ENCODE measurements at places on chromosomes 4 and X.

DNA sequence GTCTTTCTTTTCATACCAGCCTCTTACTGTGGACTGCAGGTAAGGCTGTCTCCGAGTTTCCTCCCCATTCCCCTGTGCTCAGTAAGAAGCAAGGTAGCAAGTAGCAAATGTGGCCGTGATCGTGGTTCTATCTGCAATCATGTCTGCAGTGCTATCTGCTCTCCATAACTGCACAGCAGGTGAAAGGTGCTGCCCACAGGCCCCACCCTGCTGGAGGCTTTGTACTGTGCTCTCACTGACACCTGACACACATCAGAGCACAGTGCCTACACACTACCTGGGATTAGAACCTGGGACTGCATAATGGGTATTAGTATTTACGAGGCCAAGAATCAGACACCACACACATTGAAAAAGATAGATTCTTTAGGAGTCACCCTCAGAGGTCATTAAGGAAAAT is 15.3 kb downstream of the PGRMC1 start:
- no peak for DNase-seq

DNA sequence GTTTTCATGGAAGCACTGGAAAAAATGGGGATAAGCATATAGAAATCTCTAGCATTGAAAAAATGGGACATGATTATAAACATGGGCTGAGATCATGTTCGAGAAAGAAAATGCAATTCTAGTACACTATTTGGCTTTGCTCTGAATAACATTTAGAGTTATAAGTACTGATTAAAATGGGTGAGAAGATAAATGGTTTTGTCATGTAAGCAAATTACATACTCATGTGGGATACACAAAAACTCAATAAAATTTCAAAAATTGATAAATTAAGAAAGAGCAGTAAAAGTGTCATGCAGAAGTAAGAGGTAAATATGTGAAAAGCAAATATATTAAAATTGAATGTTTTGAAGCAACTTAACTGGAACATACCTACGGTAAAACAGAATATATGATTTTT is 99.6 kb downstream of the GRIA2 start:
- DNase-seq = no peak

DNA sequence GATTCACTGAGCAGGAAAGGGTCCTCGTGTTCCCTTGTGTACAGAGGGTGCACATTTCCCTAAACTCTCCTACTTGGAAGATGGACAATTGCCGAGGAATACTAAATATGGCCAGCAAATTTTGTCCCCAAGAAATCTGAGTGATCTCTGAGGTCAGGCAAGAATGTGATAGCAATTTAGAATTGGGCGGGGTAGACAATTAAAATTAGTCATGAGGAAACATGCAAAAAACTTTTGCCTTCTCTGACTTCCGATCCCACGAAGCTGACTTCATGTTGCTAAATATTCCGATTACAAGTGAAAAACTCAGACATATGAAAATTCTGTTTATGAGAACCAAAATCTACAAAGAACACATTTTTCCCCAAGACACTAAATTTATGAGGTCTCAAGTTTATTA is 453.9 kb upstream of the ZFP42 start:
- DNase-seq = no peak

- no peak for DNase-seq
Observed at GRCh38 chr4:95462921-95463320, 85.9 kb downstream of the UNC5C start.

DNA sequence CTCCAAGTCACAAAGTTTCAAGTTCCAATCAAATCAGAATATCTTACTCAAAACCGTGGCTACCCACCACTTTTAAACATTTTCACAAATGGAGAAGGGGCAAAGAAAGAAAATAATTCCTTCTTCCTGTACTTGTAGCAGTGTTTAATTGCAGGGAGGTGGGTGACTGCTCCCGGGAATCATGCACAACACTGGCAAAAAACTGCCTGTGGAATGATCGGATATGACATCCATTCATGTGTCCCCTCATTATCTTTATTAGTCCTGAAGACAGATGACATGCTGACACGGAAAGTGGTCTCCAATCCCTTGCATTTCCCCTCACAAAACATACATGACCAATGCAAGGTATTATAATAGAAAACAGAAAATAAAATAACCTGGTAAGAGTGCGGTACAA is 2.0 kb downstream of the TSPAN5 start:
- no peak for DNase-seq

GRCh38 chr4:186827534-186827897 is 103.9 kb upstream of the FAT1 start:
- no peak for DNase-seq

- no peak for DNase-seq
Observed at GRCh38 chrX:9582956-9583355, 118.1 kb downstream of the TBL1X start.

- DNase-seq = no peak
Observed at GRCh38 chrX:131818297-131818936, 204.7 kb upstream of the STK26 start.

DNA sequence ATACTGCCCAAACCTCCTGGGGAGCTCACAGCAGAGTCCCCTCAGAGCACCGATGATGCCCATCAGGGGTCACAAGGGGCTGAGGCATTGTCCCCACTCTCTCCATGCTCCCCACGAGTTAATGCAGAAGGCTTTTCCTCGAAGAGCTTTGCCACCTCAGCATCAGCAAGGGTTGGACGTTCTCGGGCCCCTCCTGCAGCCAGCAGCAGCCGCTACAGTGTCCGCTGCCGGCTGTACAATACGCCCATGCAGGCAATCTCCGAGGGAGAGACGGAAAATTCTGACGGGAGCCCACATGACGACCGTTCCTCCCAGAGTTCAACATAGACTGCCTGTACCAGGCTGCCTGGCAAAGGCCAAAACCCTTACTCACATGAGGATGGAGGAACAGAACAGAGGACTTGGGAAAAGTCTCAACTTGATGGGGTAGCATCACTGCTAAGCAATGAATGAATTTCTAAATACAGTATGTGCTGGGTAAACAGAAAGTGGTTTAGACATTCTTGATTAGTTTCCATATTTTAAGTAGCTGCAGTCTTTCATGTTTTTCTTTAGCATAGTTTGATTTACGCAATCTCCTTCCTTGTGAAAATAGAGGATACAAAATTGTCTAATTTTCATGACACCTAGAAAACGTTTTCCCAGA is 5.0 kb upstream of the SCML1 start:
- DNase-seq = no peak

GRCh38 chr4:3044870-3045819 is 29.2 kb downstream of the HTT-AS start:
- DNase-seq = peak; percentile 43

- DNase-seq = no peak
Observed at GRCh38 chr4:37936889-37937498, 23.2 kb upstream of the PTTG2 start.

- DNase-seq = no peak
Observed at GRCh38 chr4:106796876-106797275, 239.2 kb downstream of the DKK2 start.

- no peak for DNase-seq
Observed at GRCh38 chrX:42463706-42464490, 314.1 kb downstream of the PPP1R2C start.

DNA sequence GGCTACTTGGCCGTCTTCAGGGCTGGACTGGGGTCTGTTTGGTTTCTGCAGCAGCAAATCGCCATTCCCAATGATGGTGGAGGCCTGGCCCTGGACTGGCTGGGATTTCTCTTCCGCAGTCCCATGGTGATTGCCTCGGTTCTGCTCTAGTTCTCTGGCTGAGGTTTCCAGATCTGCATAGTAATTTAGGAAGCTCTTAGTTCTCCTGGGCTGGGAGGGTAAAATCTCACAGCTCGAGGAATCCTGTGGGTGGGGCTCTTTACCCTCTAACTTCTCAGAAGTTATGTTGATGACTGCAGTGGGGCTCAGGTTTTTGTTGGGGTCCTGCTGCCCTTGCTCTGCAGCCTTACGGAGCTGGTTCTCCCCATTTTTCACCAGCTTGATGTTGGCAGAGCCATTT is 200.6 kb downstream of the APBB2 start:
- no peak for DNase-seq

DNA sequence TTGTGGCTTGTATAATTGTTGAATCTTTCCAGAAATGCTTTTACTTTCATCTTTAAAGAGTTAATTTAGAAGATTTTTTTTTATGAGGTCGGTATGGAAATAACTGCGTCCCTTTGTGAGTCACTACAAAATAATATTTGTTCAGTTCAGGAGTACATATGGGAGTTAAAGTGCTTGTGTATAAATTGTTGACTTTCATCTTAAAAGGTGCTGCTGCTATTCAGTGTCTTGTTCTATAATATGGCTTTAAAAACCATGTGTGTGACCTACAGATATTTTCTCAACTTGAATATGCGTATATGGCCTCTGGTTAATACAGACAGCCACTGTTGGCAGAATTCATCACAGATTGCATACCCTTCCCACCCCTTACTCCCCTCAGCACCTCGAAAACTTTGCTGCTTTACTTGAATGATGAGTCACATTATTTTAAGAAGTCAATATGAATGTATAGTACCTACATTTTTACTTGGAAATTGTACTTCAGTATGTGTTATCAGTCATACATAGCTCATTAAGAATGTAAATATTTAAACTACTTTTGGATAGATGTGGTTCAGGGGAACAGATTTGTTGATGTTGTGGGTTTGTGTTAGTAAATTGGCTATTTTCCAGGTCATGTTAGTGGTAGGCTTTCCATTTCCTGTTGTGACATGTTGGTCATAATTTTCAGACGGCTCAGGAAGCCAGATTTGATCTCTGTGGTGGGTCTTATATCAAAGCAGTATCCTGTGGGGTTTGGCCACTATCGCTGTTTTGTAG is 1.5 kb downstream of the CLCN3 start:
- DNase-seq = no peak

- no peak for DNase-seq
Observed at GRCh38 chr4:88106205-88106604, 52.2 kb downstream of the ABCG2 start.

- DNase-seq = no peak
Observed at GRCh38 chrX:85808217-85808616, 239.1 kb downstream of the CHM start.

- no peak for DNase-seq
Observed at GRCh38 chrX:17380221-17380620, 5.2 kb downstream of the NHS start.

GRCh38 chr4:98672583-98673287 is 14.3 kb upstream of the TSPAN5 start:
- DNase-seq = no peak

GRCh38 chr4:156673483-156673882 is 298.1 kb downstream of the PDGFC start:
- DNase-seq = no peak

DNA sequence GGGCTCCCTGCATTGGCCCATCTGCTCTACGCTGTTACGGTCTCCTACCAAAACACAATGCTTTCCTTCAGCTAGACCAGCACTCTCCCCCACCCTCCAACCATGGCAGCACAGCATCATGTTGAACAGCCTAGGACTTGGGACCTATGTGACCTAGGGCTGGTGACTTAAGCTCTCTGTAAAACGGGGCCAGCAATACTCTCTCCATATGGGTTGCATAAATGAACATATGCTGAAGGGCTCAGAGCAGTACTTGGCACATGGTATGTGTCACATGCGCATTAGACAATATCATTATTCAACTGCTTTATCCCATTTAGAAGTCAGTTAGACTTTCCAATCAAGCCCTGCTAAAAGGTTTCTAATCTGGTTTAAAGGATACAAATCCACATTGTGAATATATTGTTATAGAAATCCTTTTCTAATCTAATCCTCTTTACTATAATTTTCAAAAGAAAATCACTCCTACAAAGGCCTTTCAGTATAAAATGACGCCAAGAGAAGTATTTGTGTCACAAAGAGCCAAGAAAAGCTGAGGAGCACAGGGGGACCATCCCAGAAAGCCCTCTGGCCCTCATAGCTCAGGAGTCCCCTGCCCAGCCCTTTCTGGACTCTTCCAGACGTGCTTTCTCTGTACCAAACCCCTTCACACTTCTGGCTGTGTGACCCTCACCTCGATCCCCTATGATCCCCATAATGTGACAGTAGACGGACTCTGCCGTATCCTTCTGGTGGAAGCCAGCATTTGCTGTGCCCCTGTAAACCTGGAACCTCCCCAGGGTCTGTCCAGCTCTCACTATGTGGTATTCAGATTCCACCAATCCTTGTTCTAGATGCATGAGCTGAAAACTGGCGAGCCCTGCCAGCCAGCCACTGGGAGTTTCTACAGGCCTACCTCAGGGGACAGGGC is 42.3 kb downstream of the NSG1 start:
- DNase-seq = no peak

GRCh38 chr4:82469791-82470345 is 39.5 kb downstream of the ENOPH1 start:
- no peak for DNase-seq

GRCh38 chr4:156892805-156893204 is 78.8 kb downstream of the PDGFC start:
- DNase-seq = no peak

- no peak for DNase-seq
Observed at GRCh38 chrX:133323431-133323830, 91.9 kb downstream of the GPC4 start.

GRCh38 chrX:119706616-119707015 is 13.6 kb upstream of the SEPTIN6 start:
- DNase-seq = no peak

DNA sequence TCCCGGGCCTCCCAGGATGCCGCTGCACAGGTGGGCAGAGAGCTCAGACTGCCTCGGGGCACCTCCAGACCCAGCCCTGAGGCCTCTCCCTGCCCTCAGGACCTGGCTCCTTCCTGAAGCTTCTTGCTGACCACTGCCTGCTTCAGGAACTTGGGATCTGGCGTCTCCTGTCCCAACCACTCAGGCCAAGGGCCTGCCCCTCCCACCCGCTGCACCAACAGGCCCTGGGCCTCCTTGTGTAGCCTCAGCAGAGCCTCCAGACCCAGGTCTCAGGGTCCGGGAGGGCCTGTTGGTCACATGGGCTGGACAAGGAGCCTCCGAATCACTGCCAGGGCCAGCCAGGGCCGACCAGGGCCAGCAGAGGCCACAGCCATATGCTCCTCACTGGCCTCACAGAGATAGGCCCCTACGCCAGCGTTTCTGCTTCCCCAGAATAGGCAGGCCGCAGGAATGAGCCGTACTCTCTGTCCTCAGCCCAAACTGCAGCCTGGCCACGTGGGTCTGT is 2.8 kb downstream of the MXD4 start:
- DNase-seq = no peak

- DNase-seq = no peak
Observed at GRCh38 chr4:4875147-4875546, 15.7 kb downstream of the MSX1 start.

DNA sequence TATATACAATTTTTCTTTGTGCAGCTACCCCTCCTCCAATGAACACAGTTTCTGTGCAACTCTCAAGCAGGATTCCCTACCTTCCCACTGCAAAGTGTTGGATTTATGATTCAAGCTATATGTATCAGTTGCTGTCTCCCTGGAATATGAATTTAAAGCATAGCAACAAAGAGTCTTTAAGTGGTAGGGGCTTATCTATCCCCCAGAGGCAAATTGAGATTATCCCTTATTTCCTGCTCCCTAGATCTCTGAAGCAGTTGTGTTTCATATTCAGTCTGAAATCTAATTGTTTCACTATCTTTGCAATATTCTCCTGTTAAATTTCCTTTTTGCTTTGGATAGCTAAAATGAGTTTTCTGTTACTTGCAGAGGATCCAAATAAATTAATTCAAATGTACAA is 263.0 kb downstream of the IQCM start:
- DNase-seq = no peak
